GM12864 (cell line): ENCODE measurements at places on chromosomes 5 and 9.

- no peak for DNase-seq
These were observed 5.2 kb downstream of the FGF1 start for GRCh38 chr5:142680605-142681259.

- DNase-seq, result no peak
These were observed 6.0 kb downstream of the OLFML2A start for GRCh38 chr9:124782661-124783574.

DNA sequence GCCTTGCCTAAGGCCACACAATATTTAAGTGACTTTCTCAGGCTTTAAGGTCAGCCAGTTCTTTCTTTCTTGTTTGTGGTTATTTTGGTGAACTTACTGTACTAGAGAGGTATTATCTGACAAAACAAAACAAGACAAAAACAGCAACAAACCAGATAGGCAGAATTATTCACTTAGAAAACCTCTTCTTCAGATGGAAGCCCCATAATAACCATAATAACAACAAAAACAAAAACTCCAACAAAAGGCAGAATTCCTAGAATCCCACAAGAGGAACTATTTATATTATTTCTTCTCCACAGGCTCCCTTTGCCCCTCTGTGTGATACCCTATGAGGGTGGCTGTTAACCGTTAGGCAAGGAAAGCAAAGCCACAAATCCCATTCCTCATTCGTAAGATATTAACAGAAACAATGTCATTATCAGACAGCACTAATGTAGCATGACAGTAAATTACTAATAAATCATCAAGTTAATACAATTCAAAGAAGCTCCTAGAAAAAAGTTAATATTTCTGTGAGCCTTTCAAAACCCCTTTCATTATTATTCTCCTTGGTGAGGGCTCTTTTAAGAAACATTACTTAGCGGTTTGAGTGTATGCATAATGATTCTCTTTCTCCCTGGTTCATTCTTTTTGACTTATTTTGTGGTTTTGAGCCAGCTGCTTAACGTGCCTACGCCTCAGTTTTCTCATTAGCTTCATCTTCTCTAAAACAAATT is 274.9 kb downstream of the EFNA5 start:
- DNase-seq, result no peak

DNA sequence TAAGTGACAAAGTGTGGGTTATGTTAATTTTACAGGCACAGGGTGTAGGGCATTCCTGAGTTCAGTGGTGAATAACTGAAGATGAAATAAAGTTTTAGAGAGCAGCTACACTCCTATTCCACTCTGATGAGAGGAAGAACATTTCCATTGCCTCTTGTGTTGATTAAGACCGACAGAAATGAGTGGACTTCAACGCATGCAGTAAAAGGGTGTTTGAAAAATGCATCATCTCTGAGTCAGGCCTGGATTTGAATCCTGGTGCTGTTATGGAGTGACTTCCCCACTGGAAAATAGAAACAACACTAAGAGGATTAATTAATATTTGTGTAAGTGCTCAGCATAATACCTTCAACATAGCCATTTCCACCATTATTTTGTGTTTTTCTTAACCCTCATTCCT is 86.3 kb downstream of the PRR16 start:
- DNase-seq, result no peak

DNA sequence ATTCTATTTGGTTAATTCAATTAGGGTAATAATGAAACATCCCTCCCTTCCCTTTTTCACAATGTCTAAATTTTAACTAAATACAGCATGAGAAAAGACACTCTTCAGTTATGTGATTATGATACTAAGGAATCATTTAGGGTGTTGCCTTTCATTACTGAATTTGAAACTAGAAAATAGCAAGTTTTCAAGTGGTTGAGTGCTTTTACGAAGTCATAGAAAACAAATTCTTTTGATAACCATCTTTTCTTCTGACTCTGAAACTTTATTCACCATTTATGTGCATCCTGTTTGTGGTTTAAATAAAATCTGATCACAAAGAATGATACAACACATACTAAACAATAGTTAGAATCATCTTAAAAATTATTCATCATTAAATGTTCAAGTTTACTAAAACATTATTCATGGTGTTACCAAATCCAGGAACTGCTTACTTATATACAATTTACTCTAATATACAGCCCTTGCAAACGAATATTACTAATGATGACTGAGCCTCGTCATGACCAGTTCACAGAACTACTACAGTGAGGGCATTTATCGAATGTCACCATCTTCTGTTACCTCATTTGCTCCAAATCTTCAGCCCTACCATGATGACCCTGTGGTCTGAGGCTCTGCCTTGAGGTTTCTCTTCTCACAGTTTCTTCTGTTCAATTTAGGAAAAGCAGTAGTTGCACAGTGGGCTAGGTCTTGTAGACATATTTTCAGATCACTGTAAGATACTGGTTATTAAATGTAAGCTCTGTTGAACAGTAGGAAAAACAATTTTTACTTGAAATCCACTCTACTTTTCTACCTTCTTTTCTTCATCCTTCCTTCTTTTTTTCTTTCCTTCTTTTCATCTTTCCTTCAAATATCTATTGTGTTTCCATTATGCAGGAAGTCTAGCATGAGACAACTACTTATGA is 18.3 kb upstream of the IL9 start:
- no peak for DNase-seq

GRCh38 chr9:129422032-129422842 is 198.7 kb downstream of the C9orf50 start:
- no peak for DNase-seq

GRCh38 chr5:139774980-139775661 is 20.5 kb upstream of the PSD2 start:
- no peak for DNase-seq

DNA sequence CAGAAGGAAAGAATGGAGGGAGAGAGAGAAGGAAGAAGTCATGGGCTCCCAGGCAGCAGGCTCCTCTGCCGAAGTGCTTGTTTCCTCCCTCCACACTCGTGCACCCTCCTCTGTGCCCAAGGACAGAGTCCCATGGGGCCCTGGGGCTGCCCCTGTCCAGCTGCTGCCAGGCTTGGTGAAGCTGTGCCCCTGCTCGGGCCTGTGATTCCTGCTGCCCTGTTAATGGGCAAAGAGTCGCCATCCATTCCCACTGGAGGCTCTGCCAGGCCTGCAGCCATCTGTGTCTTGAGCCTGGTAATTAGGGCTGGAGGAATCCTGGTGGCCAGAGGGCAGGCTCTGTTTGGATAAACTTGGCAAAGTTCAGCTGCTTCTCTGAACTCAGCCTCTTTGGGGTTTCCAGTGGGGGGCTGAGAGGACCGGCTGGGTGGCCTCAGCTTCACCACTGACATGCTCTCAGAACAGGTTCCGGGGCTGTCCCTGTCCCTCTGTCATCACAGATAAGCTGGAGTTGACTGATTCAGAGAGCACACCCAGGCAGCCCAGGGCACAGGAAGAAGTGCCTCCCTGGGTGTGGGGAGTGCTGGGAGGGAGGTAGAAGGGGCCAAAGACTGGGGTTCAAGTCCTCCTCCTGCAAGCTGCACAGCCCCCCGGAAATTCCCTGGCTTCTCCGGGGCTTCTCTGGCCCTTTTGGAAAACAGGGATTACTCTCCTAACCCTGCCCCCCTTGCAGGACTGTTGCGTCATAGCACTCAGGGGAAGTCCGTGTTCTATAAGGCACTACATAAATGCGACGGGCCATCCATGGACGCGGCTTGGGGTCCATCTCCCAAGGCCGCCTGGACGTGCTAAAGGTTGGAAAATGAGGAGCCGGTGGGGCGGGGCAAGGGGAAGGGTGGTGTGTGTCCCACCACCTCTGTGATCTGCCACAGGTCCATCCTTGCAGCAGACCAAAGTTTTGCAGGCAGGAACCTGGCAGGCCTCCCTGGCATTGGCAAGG is 154.8 kb downstream of the PAX5 start:
- DNase-seq, result peak; percentile 19

GRCh38 chr5:61466017-61466416 is 134.0 kb downstream of the ZSWIM6 start:
- DNase-seq, result no peak

- DNase-seq, result no peak
These were observed 88.4 kb downstream of the LMNB1 start for GRCh38 chr5:126865299-126865698.

- DNase-seq, result no peak
These were observed 11.1 kb upstream of the SPATA31E1 start for GRCh38 chr9:87871425-87872078.

GRCh38 chr9:134558124-134558905 is 83.3 kb upstream of the COL5A1 start:
- DNase-seq, result no peak

DNA sequence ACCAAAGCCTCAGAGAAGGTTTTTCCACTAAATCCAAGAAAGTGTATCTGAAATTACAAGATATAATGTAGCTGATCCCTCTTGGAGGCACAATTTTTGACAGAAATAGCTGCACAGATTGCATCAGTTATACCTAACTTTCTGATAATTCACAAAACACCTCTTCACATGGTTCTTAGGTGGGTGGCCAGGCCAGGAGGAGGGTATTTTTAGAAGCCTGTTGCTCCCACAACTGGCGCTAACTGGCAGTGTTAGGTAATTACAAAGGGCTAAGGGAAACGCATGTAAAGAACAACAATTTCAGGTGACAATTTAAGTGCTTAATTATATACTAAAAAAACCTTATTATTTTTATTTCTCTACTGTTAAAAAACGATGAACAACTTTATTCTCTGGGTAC is 247.9 kb downstream of the BNC2 start:
- no peak for DNase-seq

DNA sequence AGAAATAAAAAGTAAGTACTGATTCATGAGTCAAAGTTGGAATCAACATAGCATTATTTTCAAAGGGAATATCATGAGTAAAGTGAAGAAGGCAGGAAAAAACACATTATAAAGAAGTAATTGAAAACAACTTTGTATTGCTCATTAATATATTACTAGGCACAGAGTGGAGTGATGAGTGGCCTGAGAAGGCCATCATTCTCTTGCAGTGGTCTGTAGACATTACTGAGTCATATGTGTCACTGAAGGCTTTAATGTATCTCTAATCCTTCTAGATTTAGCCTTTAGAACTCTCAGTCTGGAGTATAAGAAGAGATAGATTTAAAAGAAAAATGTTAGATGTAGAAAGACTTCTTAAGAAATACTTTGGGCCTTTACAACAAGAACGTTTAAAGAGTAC is 881.4 kb downstream of the DNAH5 start:
- DNase-seq, result no peak

DNA sequence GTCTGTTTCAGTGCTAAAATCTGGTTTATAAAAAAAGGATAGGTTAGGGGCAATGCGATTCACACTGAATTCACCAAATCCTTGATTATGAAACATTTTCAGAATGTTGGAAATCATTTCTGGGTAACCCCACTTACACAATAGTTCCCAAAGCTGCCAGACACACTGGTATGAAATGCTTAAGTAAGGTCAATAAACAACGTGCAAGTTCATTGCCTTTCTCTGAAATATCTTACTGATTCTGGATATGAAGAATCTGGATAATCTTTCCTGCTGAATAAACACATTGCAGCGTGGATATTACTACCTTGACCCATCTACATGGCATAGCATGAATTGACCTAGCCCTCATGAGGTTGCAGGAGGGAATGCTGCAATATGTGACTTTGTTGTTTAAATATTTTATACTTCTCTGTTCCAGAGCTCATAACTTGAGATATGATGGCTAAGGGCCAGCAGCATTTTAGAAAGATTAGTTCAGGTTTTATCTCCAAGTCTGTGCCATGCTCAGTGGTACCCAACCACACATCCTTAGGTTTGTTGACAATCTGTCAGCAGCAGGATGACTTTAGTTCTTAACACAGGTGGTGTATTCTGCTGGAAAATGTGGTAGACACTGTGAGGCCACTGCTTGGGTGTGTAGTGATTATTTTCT is 121.0 kb downstream of the NREP start:
- DNase-seq, result no peak

- no peak for DNase-seq
These were observed 467 bp downstream of the CNOT6 start for GRCh38 chr5:180494510-180495181.

DNA sequence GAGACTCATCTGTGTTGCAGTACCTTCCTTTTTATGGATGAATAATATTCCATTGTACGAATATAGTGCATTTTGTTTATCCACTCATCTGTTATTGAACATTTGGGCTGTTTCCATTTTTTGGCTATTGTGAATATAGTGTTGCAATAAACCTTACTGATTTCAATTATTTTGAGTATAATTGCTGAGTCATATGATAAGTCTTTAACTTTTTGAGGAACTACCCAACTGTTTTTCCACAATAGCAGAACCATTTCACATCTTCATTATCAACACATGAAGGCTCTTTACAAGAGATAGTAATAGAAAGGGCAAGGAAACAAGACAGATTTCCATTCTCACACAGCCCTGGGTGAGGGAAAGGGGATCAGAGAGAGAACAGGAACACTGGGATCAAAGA is 329.2 kb downstream of the RAB3C start:
- no peak for DNase-seq

DNA sequence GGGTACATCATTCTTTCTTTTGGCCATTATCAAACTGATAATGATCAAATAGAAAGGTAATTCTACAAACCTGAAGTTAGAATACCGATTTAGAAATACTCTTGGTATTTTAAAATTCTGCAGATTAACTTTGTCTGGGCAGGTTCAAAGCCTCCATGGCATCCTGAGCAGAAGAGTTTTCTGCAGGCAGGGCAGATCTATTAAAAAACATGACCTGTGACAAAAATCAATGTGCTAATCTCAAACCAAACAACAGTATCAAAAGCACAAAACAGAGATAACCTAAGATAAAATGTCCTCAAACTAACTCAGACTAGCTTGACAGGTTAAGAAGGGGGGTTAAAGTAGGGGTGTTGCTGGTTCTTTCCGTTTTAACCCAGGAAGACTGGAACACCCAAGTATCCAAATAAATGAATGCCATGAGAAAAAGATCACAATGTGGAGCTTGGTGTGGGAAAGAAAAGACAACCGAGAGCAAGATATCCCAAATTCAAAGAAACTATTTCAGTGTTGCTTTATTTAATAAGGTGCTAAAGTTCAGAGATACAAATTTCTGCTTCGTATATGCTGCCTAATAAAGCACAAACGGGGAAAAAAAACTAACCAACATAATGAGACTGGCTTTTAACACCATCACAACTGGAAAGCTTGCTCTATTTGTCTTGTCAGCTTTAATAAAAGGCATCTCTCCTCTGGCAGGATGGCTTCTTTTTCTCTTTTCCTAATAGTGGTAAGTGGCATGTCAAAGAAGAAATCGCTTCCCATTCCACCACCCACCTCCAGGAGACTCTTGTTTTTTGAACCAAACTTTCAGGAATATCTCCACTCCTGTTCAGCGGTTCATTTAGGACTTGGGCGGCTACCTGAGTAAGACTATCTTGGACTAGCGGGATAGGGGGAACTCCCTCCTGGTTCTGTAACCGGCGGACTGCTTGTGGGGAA is 2.3 kb downstream of the EFNA5 start:
- DNase-seq, result no peak
